ENCODE measurements at places on chromosomes 7 and 10. TPM values are rescaled to one million over a fixed set of nuclear protein-coding genes. Genes with fewer than 3 reads are reported as not detected.

DNA sequence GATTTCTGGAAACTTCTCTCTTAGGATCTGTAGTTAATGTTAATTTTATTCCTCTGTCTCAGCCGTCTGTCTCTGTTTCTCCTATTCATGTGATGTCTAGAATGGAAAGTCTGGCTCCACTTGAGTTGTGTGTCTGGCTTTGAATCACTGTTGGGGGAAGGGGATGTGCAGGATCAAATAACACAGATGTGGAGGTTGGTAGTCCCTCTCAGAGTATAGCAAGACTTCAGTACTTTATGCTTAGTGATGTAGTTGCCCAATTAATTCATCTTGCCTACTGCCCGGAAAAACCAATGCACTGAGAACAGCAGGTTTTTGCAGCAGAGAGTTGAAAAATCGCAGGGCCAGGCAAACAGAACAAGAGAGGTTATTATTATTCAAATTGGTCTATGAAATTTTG, 79.2 kb downstream of the PHTF2 start:
- DNase-seq: no peak

GRCh38 chr10:93554760-93555432, 11.6 kb upstream of the FFAR4 start:
- peak; percentile 47 for DNase-seq

DNA sequence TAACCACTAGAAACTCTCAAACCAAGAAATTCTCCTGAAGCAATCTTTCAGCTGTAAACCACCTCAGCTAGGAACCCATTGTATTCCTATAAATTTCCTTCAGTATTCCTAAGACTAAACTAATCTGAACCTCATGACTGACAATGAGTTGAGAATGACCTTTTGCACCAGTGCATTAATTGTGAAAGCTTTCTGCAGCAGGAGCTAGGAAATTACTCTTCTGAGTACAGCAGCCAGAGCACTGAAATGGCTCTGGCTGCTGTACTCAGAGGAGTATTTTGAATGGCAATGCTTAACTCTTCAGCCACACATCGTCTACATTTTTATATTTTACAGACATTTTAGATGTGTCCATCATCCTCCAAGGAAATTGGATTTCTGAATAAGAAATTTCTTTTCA, 109.7 kb downstream of the PCDH15 start:
- DNase-seq: no peak

Gene ZNF736
- polyA plus RNA-seq: 16.2 TPM

DNA sequence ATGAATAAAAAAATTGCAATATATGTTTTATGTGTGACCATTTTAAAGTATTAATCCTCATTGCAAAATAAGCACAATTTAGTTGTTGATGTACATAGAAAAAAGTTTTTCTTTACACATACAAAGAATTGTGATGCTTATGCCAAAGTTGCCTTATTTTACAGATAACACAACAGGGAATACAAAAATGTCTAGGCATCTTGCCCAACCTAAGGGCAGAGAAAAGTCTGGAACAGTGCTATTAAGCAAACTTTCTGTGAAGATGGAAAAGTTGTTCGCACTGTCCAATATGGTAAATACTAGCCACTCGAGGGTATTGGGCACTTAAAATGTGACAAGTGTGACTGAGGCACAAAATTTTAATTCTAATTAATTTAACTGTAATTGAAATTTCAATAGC, 190.2 kb upstream of the HGF start:
- DNase-seq: no peak

GRCh38 chr10:60901561-60902235, 42.3 kb downstream of the RHOBTB1 start:
- DNase-seq: no peak

DNA sequence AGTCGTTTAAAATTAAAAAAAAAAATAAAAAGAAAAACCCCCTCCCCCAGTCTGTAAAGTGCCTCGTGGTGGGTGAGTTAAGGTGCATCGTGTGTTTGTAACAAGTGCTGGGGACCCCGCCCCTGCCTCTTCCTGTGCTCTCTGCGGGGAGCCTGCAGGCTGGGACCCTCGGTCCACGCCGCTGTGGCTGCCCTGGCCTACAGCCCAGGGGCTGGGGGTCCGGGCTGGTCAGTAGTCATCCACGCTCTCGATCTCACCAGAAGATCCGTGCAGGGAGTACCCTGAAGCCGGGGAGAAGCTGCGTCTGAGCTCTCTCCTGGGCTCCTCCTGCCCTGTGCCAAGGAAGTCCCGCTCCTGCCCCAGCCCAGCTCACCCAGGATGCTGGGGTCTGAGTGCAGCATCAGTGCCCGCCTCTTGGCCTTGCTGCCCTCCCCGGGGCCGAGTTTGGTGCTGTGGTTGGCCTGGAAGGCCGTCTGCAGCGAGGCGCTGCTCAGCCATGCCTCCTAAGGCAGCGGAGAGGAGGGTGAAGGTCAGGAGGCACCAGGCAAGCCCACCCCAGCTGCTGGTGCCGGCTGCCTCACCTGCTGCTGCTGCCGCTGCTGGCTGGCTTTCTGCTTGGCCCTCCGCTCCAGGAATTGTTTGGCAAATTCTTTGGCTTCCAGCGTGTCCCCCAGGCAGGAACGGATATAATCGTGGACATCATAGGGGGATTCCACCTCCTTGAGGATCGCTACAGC, 8.1 kb downstream of the GNB2 start:
- DNase-seq: no peak

GRCh38 chr10:99316374-99316773, 12.8 kb upstream of the CNNM1 start:
- no peak for DNase-seq

- DNase-seq: no peak
Measured at GRCh38 chr7:91165006-91165845, 99.0 kb upstream of the FZD1 start.

DNA sequence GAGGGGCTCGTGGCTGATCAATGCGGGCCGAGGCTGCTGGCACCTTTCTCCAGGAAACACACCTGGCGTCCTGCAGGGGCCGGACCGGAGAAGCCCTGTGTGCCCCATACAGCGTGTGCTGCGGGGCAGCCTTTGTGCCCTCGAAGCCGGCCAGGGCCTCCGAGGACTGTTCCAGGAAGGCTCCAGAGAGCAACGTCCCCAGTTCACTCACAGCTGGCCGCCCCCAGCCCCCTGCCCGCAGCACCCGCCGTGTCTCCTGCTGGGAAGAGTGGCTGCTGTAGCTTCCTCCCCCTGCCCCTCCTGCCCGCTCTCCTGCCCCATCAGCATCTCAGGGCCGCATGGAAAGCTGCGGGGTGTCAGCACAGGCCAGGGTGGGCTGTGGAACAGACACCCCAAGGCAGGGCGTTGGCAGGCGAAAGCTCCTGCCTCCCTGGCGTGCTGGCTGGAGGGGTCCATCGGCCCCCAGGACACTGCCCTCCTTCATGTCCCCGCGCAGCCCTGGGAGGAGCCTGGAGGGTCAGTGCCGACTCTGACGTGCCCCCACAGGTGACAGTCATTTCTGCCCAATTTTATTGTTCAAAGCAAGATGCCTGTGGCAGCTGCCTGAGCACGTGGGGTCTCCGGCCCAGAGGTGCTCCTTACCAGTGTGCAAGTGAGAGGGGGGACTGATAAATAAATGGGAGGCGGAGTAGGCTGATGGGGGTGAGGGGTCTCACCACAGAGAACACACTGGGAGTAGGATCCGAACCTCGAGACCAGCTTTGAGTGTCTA, 95.8 kb upstream of the DIP2C start:
- DNase-seq: no peak

DNA sequence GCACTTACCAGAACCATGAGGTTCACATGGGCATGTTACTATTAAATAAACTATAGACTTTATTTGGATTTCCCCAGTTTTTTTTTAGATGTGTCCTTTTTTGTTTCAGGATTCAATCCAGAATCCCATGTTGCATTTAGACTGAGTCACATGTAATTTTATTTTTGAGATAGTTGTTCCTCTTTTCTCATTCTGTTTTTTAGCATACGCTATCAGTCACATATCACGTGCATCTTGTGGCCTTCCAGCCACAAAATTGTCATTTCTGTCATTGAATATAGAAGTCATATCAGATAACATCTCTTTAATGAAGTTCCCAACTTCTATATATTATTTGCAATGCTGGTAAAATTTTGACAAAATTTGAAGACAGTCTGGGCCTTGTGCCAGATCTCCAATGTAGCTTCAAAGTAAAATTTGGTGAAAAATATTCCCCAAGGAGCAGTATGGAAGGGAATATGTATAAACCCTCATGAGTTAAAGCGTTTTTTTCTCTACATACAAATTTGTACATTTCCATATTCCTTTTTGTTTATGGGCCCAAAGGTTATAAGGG, 132.3 kb upstream of the MKI67 start:
- DNase-seq: no peak

Gene CAV2
- polyA plus RNA-seq: 28.3 TPM

- DNase-seq: no peak
Measured at GRCh38 chr7:17153536-17153935, 144.9 kb upstream of the AHR start.

DNA sequence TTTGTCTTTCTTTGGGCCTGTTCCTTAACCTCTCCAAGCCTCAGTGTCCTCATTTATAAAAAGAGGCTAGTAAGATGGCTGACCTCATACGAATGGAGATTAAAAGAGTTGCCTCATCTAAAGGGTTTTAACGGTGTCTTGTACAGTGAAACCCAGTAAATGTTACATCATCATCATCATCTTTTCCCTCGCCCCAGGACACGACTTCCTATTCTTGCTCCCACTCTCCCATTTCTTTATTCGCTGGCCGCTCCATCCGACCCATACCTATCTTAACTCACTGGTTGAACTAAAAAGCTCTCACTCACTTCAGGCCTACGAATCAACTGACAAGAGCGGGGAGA, 554 bp downstream of the FRA10AC1 start:
- peak; percentile 39 for DNase-seq

Gene PTN
- polyA plus RNA-seq: 231 TPM

- no peak for DNase-seq
Measured at GRCh38 chr7:35670856-35671569, 23.9 kb downstream of the HERPUD2 start.

- no peak for DNase-seq
Measured at GRCh38 chr7:17942231-17942630, 1.9 kb upstream of the SNX13 start.

GRCh38 chr10:101429423-101429822, 75.5 kb downstream of the BTRC start:
- DNase-seq: no peak

Gene CFAP43
- 17.5 TPM for polyA plus RNA-seq

DNA sequence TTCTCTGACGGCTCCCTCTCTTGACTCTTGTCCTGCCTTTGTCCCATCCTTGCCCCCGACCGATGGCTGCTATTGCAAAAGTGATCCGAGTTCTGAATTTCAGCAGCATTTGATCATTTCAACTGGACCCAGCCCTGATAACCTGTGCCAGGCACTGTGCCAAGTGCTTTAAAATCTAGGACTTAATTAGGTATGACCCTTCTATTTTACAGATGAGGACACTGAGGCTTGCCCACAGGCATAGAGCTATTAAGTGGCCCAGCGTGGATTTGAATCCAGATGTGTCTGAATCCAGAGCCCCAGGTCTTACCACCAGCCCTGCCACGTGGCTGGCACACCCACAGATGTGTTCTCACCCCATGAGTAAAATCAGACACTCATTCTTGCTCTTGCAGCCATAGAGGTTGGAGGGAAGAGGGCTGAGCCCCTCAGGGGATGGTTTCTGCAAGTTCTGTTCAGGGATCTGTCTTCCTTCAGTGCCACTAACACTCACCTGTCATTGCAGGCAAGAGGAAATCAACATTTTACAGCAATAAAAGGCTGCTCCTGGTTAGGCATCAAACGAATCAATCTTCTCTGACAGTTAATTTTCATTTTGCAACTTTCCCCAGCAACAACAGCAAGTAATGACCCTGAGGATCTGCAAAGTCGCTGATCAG, 101.2 kb downstream of the GRID1 start:
- DNase-seq: no peak

- no peak for DNase-seq
Measured at GRCh38 chr7:77266291-77266794, 66.7 kb upstream of the FGL2 start.

Gene SSC4D
- 3.1 TPM for polyA plus RNA-seq

Gene GNAI1
- polyA plus RNA-seq: 123 TPM

GRCh38 chr7:159038066-159038465, 106.6 kb downstream of the VIPR2 start:
- no peak for DNase-seq

Gene ATRNL1
- polyA plus RNA-seq: 26.8 TPM

GRCh38 chr7:80414331-80414730, 97.5 kb downstream of the GNAT3 start:
- no peak for DNase-seq

Gene PURB
- 31.0 TPM for polyA plus RNA-seq

Gene DDC
- 83.9 TPM for polyA plus RNA-seq

DNA sequence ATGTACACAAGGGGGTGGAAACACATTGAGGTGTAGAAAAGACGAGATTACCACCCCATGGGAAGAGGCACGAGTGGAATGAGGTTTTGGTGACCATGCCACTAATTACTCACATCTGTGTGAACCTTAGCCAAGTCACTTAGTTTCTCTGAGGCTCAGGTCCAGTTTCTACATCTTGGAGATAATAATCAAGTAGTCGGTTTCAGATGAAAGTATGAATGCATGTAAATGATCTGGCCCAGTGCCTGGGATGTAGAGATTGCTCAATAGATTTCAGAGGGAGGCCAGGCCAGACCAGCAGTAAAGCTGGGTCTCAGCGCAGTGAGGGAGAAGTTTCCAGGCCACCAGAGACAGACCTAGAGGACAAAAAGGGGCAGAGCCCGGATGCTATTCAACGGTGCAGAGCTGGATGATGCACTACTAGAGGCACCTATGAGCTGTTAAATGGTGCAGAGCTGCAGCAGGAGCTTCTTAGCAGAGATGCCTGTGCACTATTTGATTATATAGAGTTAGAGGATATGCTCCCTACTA, 725.1 kb downstream of the GRID1 start:
- DNase-seq: no peak

Gene CPVL
- 67.9 TPM for polyA plus RNA-seq

DNA sequence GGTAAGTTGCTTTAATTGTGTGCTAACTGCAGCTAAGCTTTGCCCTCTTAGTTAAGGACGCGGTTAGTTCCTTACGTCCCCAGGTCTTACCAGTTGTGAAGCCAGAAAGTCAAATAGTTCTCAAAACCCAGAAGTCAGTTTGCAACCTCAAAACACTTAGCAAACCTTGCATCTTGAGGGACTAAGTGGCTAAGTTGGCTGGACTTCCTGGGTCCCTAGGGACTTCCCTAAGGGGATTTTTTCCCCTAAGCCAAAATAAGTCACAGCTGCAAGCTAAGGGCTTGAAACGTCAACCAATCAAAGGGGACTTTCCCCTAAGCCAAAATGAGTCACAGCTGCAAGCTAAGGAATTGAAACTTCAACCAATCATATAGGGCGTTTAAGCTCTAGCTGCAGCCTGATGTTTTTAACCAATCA, 36.2 kb upstream of the HECW1 start:
- DNase-seq: no peak

Gene AKR1C4
- not detected for polyA plus RNA-seq

- no peak for DNase-seq
Measured at GRCh38 chr10:86253091-86254072, 113.2 kb downstream of the GRID1 start.

Gene HECW1
- polyA plus RNA-seq: 7.2 TPM

Gene MBL2
- polyA plus RNA-seq: not detected

Gene ITPRID1
- polyA plus RNA-seq: not detected

- DNase-seq: peak; percentile 65
Measured at GRCh38 chr7:24477398-24478136, 95.7 kb upstream of the PALS2 start.

Gene KIAA1217
- polyA plus RNA-seq: 74.2 TPM

Data from right renal cortex interstitium (tissue), 3 donors.